NAMALWA (cell line): ENCODE measurements at places on chromosomes 4 and X.

- no peak for DNase-seq
These were observed 89.0 kb downstream of the SMIM20 start for GRCh38 chr4:26003056-26003455.

GRCh38 chr4:33357121-33357520 is 2637.0 kb downstream of the PCDH7 start:
- DNase-seq, result no peak

GRCh38 chr4:126191536-126191935 is 876.8 kb downstream of the FAT4 start:
- DNase-seq, result no peak

- no peak for DNase-seq
These were observed 35.9 kb upstream of the LRAT start for GRCh38 chr4:154707877-154708276.

DNA sequence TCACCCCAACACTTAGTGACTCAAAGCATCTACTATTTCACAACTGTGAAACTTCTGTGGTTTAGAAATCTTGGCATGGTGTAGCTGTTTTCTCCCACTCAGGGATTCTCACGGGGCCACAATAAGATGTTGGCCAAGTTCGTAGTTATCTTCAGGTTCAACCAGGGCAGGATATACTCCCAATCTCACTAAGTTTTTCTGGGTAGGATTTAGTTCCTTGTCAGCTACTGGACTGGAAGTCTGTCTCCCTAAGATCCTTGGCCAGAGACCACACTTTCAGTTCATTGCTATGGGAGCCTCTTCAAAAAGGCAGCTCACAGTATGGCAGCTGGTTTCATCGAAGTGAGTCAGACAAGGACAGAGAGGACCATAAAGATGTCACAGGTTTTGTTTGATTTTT is 111.7 kb upstream of the PDHA2 start:
- DNase-seq, result no peak

DNA sequence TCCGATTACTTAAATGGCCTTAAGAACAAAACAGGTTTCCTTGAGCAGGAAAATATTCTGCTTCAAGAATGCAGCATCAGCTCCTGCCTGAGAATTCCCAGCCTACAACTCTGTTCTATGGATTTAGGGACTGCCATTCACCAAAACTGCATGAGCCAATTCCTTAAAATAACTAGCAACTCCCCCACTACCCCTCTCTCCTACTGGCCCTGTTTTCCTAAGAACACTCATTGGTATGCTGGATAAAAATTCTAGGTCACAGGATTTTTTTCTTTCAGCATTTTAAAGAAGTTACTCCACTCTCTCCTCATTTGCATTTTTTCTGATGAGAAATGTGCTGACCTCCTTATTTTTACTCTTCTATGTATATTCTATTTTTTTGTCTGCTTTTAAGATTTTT is 347.1 kb downstream of the IDS start:
- DNase-seq, result no peak

DNA sequence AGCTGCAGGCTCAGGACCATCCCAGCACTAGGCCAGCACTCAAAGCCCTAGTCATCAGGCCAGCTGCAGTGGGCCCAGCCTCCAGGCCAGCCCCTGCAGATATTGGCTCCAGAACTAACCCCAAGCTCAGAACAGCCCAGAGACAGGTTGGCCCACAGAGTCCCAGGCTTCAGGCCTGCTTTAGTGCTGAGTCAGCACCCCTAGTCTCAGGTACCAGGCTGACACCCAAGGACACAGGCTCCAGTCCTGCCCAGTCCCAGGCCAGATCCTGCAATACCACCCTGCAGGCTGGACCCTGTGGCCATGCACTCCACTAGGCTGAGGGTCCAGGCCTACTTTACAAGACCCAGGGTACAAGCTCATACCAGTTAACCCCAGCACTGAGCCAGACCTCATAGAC is 234.4 kb upstream of the GPRIN3 start:
- DNase-seq, result no peak

GRCh38 chr4:30808276-30808675 is 88.1 kb downstream of the PCDH7 start:
- no peak for DNase-seq
